Mucosa of gallbladder (tissue), 1 donor: ENCODE measurements at places on chromosomes 13 and 19. TPM values are rescaled to one million over a fixed set of nuclear protein-coding genes. Genes with fewer than 3 reads are reported as not detected.
A peak's percentile ranks its signal among the peaks of the same experiment; 100 is the strongest.

DNA sequence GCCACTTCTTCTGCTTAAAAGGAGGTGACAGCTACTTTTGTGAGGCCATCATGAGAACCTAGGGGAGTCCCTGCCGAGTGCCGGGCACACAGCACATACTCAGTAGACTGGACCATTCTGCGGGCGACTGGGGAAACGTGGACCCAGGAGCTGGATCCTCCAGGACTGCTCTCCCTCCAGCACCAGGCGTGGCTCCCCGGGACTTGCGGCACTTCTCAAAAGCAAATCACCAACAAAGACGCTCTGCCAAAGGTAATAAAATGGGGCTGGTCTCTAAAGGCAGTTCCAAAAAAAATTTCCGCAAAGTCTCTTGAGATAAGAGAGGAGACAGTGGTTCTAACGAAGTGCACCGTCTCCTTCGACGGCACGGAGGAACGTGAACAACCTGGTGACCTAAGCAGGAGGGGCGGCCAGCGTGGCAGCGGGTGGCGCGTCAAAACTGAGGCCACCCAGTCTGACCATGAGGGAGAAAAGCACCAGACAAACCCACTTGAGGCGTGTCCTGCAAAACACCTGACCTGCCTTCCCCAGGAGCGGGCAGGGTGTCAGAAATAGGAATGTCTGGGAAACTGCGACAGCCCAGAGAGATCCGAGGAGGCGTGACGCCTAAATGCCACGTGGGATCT, 1.4 kb upstream of the TMPRSS9 start:
- DNase-seq: no peak

GRCh38 chr19:22532388-22533300, 101.5 kb upstream of the ZNF492 start:
- peak; percentile 80 for DNase-seq

The ZNF763 gene
- 5.2 TPM for total RNA-seq

The CEACAM20 gene
- 0.12 TPM for total RNA-seq

- no peak for DNase-seq
Measured at GRCh38 chr13:37216331-37216730, 110.9 kb upstream of the CSNK1A1L start.

GRCh38 chr13:92864584-92865284, 361.9 kb upstream of the GPC6 start:
- no peak for DNase-seq

GRCh38 chr19:4986471-4986891, 17.6 kb downstream of the KDM4B start:
- DNase-seq: no peak

DNA sequence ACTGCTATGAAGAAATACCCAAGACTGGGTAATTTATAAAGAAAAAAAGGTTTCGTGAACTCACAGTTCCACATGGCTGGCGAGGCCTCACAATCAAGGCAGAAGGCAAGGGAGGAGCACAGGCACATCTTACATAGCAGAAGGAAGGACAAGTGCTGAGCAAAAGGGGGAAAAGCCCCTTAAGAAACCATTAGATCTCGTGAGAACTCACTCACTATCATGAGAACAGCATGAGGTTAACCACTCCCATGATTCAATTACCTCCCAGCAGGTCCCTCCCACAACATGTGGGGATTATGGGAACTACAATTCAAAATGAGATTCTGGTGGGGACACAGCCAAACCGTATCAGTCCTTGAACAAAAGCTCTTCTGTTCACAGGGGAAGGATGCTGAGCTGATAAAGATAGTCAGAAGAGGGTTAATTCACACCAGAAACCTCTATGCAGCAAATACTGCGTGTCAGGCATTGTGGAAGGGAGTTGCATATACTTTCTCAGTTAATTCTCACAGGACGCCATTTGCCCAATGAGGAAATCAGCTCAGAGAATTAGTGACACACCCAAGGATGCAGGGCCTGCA, 246.2 kb downstream of the FOXO1 start:
- DNase-seq: no peak
